Lung (tissue), 17 donors: ENCODE measurements at places on chromosomes 4 and X. TPM values are rescaled to one million over a fixed set of nuclear protein-coding genes. Genes with fewer than 3 reads are reported as not detected.

DNA sequence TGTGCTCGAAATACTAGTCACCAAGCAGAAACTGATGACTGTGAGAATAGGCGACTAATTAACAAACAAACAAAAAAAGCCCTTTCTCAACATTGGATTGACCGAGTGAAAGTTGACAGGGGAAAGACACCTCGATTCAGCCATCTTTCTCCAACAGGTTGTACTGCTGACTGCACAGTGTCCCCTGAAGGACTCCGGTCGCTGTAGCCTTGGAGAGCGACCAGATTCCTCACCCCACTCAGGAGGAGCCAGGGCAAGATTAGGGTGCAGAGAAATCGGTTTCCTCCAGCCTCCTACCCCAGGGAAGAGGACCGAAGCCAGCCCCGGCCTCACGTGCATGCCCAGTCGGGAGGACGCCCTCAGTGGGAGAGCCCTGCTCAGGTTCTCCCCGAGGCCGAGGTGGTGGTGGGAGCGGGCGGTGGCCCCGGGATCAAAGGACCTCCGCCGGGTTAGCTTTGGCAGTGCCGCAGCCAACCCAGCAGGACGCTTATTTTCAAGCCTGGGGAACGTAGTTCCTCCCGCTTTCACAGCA lies 1.1 kb upstream of the RAP1GDS1 start:
- DNase-seq = no peak

- DNase-seq = no peak
These were observed 3.1 kb upstream of the SH3TC1 start for GRCh38 chr4:8195841-8196458.

DNA sequence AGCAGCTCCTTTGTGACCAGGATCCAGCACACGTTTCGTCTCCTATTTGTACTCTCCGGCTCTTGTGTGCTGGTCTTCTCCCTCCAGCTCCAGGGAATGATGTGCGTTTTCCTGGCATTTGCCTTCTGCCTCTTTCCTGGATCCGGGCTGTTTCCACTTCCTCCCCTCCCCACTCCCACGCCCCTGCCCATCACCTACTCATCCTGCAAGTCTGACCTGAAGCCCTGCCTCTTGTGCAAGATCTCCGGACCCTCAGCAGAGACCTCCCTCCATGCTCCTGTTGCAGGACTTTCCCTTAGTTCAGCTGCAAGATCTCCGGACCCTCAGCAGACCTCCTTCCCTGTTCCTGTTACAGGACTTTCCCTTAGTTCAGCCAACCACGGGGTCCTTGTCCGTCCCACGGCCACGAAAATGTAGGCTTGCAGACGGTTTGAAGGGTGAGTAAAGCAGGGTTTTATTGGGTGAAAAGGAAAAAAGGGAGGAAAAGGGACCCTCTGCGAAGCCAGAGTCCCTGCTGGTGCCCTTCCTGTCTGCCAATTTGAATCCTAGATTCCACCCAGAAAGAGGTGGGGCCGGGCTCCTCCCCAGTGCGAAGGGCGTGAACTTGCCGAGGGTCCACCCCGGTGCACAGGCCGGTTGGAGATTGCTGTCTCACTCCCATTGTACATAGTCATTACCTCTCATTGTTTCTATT lies 74.4 kb upstream of the IRF2 start:
- DNase-seq = no peak

DNA sequence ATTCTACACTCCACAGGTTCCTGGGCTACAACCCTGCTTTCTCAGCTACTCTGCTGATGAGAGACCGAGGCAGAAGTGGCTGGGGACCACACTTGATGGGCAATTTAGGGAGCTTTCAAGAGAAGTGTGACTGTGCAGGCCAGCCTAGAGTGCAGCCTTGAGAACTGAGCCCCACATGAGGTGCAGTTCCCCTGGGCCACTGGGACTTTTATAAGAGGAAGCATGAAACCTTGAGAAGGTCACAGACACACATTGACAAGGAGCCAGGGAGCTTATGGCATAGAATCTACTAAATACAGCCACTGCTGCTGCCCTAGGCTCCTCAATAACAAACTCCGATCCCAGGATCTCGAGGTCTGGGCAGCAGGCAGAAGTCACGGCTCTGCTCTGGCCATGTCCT lies 13.1 kb downstream of the C4orf50 start:
- DNase-seq = no peak

DNA sequence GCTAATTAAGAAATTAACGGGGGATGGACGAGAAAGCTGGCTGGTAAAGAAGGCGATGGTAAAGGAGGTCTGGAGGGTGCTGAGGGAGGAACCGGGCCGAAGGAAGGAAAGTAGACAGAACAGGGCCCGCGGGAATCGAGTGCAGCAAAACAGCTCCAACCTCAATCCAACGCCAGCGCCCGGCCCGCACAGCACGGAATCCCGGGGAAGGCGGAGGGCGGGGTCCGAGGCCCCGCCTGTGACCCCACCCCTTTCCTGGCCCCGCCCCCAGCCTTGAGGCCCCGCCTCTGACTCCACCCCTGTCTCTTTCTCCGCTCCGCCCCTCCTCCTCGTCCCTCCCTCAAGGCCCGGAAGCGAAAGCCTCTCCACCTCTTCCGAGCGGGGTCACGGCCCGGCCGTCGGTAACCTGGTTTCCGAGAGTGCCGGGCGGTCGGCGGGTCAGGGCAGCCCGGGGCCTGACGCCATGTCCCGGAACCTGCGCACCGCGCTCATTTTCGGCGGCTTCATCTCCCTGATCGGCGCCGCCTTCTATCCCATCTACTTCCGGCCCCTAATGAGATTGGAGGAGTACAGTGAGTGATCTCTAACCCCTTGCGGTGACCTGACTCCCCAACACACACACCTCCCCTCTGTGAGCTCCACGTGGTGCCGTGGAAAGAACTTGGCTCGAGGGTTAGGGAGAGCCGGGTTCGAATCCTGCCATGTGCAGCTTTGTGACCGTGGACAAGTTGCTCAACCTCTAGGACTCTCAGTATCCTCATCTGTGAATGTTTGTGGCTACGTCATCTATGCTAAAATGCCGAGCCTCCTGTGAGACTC lies at the start of gene SMIM20:
Gene SMIM20 (plus strand): TSS at position 370 of the 819 bp plus-strand sequence. CDS start 94 bp downstream, at position 464.
- peak; percentile 96 for DNase-seq

GRCh38 chrX:16347968-16348670 lies 180.8 kb downstream of the MAGEB17 start:
- DNase-seq = no peak

- DNase-seq = no peak
These were observed 90.7 kb downstream of the WFS1 start for GRCh38 chr4:6360385-6360784.

CXCL1 gene
- total RNA-seq = 49.4 TPM

PF4V1 gene
- not detected for total RNA-seq

ARHGAP36 gene
- not detected for total RNA-seq

ADH1B gene
- total RNA-seq = 1,115 TPM

SHROOM2 gene
- 6.0 TPM for total RNA-seq
